ENCODE measurements at places on chromosomes 6 and 20.

DNA sequence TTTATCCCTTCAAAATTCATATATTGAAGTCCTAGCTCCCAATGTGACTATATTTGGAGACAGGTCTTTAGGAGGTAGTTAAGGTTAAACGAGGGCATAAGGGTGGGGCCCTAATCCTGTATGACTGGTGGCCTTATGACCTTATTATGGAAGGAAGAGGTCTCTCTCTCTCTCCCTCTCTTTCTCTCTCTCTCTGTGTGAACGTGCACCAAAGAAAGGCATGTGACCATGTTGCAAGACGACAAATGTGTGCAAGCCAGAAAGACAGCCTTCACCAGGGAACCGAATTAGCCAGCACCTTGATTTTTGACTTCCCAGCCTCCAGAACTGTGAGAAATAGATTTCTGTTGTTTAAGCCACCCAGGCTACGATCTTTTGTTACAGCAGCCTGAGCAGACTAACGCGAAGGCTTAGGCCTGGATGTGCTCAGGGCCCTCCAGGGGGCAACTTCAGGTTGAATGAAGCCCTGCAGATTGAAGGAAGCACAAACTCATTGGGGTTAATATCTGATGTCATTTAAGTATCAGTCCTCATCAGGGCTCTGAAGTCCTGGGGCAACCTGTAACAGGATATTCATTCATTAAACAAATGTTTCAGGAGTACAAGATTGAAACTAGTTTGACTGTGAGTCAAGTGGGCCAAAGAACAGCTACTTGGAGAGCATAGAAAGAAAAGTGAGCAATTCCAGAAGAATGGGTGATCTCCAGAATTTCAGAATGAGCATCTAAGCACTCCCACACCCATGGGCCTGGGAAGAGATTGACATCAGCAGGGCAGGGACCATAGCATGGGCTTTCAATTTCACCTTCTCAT, 157.4 kb upstream of the TNFAIP3 start:
- DNase-seq, result no peak

DNA sequence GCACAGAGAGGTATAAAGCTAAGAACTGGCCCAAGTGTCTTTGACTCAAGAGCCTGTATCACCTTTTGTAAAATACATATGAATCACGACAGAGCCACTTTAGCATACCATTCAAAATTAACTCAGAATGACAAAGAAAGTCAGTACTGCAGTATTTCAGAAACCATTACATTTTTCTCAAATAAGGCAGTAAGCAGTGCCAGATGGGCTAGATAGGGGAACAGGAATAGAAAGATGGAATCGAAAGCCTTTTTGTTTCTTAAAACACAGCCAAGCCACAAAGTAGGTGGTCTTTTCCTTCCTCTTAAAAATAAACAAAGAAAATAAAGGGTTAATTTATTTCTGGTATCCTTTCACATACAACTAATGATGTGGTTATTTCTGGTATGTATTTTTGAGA, 10.3 kb downstream of the CLDN20 start:
- DNase-seq, result no peak

GRCh38 chr6:6788394-6789032, 200.0 kb downstream of the LY86 start:
- DNase-seq, result no peak

GRCh38 chr20:34240693-34241615, at the start of gene ASIP:
Gene ASIP, plus strand, starts transcription at chr20:34241423. Its CDS starts 18,952 bp downstream, at chr20:34260375.
- DNase-seq, result no peak

DNA sequence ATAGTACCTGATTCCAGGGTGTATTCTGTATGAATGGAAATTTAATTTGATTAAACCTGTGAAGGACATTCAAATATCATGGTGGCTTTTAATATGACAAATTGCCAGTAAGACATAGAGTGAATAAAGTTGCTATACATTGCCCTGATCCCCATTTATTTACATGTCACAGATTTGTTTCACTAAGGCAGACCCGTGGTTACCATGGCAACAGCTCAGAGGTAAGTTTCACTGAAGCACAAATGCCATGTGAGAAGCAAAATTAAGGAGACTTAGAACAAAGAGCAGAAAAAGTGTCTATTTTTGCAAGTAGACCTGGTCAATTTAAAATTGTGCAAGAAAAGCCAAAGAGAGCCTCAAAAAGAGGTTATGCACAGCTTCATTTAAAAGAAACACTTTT, 63.7 kb downstream of the PXDC1 start:
- no peak for DNase-seq

GRCh38 chr6:154249499-154250298, 106.9 kb downstream of the IPCEF1 start:
- DNase-seq, result no peak

DNA sequence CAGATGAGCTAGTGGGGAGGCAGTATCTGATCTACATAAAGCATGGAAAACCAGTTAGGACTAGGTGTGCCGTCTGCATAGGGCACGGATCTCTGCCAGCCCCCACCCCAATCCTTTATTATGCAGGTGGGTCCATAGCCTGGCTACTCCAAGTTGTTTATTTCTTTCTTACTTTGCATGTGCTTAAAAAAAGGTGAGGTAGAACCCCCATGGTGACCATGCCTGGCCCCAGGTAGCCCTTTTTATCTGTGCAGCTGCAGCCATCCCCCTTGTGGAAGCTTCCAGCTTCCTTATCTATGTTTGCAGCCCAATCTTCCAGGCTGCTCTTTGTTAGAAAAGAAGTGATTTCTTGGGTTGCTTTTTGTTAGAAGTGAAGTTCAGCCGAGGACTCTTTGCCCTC, 9.0 kb upstream of the TREM2 start:
- DNase-seq, result no peak

- no peak for DNase-seq
Observed at GRCh38 chr6:2773449-2773848, 8.3 kb downstream of the WRNIP1 start.
